Uterus (tissue), 4 donors: ENCODE measurements at places on chromosomes 3 and 15. TPM values are rescaled to one million over a fixed set of nuclear protein-coding genes. Genes with fewer than 3 reads are reported as not detected.

DNA sequence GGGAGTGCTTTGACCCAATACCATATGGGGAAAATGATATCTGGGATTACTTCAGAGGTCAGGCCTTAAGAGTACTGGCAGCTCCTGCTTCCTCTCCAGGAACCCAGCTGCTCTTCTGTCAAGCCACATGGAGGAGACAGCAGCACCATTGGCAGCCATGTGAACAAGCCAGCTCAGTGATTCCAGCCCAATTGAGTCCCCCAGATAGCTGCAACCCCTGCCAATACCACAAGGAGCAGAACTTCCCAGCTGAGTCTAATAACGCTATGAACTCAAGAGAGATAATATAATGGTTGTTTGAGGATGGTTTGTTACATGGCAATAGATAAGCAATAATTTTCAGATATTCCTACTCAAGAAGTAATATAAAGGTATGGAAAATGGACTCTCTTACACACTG, 126.8 kb upstream of the CPNE4 start:
- no peaks in the 10 kb centered on the region for H3K27me3 ChIP-seq
- DNase-seq, result no peak
- H3K36me3 ChIP-seq, result no peaks in the 10 kb centered on the region
- no peak overlapping the region for H3K27ac ChIP-seq
- H3K4me1 ChIP-seq, result no peaks in the 10 kb centered on the region
- H3K4me3 ChIP-seq, result no peak overlapping the region

The TOPAZ1 gene
- not detected for total RNA-seq

DNA sequence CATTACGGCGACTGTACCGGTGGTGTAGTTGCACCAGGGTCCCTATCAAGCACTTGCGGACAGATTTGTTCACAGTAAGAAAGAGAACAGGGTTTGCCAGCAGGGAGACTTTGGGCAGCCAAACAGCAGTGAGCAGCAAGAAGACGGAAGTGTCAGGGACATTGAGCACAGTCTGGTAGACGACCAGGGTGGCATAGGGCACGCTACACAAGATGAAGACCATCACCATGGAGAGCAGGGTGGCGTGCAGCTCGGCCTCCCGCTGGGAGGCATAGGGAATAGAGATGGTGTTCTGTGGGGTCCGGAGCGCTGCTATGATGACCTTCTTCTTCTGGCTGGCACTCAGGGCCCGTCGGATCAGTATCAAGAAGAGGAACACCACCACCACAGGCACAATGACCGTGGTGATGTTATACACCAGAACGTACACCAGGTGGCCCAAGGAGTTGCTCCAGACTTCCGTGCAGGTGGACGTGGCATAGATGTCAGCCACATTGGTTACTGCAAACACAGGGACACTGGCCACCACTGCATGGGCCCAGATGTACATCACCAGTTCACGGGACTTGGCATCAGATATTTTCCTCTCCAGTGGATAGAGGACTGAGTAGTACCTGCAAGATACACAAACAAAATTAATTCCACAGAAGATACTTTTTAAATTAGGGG, 19.1 kb upstream of the FSIP1 start:
- H3K27ac ChIP-seq, result no peak overlapping the region
- H3K4me3 ChIP-seq, result no peak overlapping the region
- H3K4me1 ChIP-seq, result no peaks in the 10 kb centered on the region
- no peaks in the 10 kb centered on the region for H3K27me3 ChIP-seq
- no peaks in the 10 kb centered on the region for H3K36me3 ChIP-seq

GRCh38 chr3:184651904-184652303, 60.0 kb downstream of the MAGEF1 start:
- no peaks in the 10 kb centered on the region for H3K27me3 ChIP-seq
- no peak overlapping the region for H3K4me3 ChIP-seq
- DNase-seq, result no peak
- H3K36me3 ChIP-seq, result no peaks in the 10 kb centered on the region
- no peak overlapping the region for H3K27ac ChIP-seq

The CMC1 gene
- 2.0 TPM for total RNA-seq

GRCh38 chr3:59756934-59757333, 707.1 kb upstream of the CFAP20DC start:
- H3K27ac ChIP-seq, result no peak overlapping the region
- no peak overlapping the region for H3K4me3 ChIP-seq
- DNase-seq, result no peak
- H3K27me3 ChIP-seq, result no peaks in the 10 kb centered on the region

DNA sequence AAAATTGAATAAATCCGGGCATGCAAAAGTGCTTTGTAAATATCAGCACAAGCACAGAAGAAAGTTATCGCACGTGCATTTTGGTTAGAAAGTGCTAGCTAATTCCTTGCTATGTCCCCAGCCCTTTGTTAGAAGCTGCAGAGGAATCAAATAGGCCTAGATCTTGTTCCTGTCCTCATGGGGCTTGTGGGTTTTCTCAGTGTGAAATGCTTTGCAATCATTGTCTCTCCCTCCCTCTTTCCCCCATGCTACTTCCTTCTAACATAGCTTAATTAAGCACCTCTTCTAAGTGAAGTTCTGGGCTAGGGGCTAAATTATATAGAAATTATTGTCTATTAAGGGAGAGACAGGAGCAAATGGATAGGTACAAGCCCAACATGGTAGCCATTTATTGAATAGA, 271.7 kb downstream of the RPLP1 start:
- DNase-seq, result no peak
- no peaks in the 10 kb centered on the region for H3K4me1 ChIP-seq
- no peak overlapping the region for H3K4me3 ChIP-seq
- H3K27me3 ChIP-seq, result no peaks in the 10 kb centered on the region

DNA sequence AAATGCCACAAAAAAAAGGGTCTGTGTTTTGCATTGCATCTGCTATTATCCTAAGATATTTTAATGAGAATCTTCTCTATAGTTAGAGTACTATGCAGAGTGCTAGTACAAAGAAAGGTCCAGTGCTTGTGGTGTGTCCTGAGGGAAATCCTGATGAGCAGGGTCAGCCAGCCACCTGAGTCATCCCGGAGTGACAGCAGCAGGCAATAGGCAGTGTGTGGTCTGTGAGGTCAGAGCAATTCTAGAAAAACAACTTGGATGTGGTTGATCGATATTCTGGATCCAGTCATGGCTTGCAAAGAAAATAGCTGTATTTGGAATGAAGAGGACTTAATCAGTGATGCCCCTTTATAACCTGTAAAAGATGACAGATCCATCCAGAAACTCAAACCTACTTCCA, 119.2 kb downstream of the CTNNB1 start:
- H3K27ac ChIP-seq, result no peak overlapping the region
- H3K27me3 ChIP-seq, result no peaks in the 10 kb centered on the region
- H3K4me1 ChIP-seq, result no peaks in the 10 kb centered on the region
- DNase-seq, result no peak

DNA sequence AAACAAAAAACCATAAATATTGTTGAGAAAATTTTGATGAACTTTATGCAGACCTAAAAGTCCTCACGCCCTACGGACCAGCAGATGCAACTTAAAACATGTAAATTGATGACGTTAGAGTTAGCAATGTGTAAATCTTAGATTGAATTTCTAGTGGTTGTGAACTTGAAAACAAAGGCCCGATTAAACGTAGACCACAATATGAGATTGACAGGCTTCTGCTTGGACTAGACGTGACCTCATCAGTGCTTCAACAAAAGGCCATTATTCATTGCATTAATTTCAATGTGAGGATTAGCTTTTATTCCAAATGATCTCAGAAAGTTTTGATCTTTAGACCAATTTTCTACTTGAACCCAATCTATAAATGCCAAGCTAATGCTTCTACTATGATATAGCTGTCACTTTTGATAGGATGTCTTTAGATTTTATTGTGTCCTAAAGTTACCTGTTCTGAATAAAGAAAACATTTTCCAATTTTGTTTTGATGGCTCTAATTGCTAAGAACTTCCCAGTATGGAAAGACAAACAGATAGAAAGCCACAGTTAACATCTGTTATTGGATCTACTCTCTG, 55.4 kb upstream of the SPPL2A start:
- no peaks in the 10 kb centered on the region for H3K27me3 ChIP-seq
- no peak for DNase-seq
- H3K4me1 ChIP-seq, result no peaks in the 10 kb centered on the region
- no peak overlapping the region for H3K27ac ChIP-seq
- no peaks in the 10 kb centered on the region for H3K36me3 ChIP-seq

GRCh38 chr15:63791228-63791627, 42.5 kb downstream of the HERC1 start:
- no peak for DNase-seq
- H3K27ac ChIP-seq, result no peak overlapping the region
- H3K36me3 ChIP-seq, result peaks cover 3% of the 10 kb centered on the region

DNA sequence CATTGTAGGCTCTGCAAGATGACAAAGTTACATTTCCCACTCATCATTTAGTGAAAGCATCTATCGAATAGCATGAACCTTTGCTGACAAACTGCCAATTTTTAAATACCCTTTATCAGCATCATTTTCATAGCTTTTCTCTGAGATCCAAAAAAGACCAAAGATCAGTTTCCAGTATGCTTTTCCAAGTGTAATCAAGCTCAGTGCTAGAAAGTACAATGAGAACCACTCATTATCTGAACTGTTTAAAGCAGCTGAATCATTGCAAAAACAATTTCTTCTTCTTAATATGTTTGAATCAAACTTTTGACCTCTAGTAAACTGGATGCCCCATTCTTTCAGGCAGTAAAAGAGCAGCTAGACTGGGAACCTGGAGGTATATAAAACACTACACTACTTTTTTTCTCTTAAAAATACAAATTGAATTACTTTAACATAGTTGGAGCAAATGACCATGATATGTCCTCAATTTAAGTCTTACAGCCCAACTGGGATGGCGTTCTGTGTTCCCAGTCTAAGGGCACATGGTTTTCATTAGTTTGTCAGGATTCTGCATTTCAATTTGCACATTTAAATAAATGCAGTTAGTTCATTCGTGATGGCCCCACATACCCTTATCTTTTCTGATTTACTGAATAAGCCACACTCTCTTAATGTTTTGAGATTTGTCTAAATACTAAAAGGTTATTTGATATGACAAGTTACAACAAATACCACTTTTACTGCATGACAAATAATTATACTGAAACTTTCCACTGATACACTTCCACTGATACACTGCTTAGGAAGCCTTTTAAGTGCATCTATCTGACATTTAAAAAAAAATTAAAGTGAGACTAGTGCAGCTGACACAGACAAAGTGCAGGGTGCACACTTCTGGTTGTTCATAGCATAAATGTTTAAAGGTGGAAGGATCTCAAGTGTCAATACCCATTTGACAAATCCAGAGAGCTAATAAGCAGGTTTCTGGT, 146.0 kb upstream of the FRMD4B start:
- no peaks in the 10 kb centered on the region for H3K27me3 ChIP-seq
- H3K4me3 ChIP-seq, result no peak overlapping the region
- no peak for DNase-seq
- no peaks in the 10 kb centered on the region for H3K4me1 ChIP-seq
- no peaks in the 10 kb centered on the region for H3K36me3 ChIP-seq

DNA sequence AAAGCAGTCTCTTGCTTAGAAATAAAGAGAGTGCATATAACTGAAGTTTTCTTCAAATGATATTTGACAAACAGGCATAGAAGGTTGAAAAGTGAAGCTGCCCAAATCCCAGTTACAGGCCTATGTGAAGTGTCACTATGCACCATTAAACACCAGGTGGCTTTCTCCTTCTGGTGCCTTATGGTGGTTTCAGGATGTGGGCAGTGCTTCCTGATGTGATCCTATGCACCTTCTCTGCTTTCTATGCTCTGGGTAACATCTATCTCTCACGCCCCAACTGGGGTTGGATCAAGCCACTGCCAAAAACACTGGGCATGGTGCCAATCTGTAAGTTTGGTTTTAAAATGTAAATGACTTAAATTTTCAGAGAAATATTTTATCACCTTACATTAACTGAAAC, 744.7 kb downstream of the TUSC7 start:
- no peak for DNase-seq
- H3K27me3 ChIP-seq, result no peaks in the 10 kb centered on the region
- no peaks in the 10 kb centered on the region for H3K36me3 ChIP-seq

DNA sequence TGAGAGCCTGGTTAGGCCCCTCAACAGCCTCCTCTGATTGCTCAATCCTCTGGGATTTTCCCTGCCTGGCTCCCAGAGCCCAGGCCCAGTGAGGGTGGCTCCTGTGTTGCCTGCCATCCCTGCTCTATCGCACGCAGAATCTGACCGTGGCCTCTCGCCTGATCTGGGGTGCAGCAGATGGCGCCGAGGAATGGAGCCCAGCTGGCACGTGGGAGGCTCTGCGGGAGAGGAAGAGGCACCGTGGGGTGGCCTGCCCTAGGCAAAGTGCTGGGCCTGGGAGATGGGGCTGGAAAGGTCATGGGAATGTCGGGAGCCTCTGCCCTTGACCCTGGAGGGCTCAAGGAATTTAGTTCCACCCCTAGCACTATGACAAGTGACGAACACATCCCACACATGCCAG, 10.3 kb downstream of the SV2B start:
- H3K36me3 ChIP-seq, result no peaks in the 10 kb centered on the region
- H3K27me3 ChIP-seq, result no peaks in the 10 kb centered on the region
- no peak for DNase-seq
- no peak overlapping the region for H3K27ac ChIP-seq
- H3K4me1 ChIP-seq, result no peaks in the 10 kb centered on the region

The ROPN1B gene
- 0.70 TPM for total RNA-seq

DNA sequence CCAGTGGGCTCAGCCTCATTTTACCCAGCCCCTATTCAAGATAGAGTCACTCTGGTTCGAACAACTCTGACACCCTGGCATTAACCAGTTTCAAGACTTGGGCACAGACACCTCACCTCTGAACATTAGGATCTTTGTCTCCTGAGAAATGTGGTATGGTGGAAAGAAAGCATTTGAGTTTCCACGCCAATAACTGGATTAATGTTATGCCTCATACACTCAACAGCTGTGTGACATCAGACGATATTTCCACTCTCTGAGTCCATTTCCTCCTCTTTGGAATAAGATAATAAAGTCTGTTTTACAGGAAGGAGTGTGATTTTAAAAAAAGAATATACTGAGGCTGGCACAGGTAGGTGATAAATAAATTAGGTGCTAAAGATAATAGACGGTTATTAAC, 121.3 kb upstream of the CHL1 start:
- peak overlapping the region; percentile 57 for H3K27ac ChIP-seq
- DNase-seq, result no peak
- H3K36me3 ChIP-seq, result no peaks in the 10 kb centered on the region
- H3K27me3 ChIP-seq, result no peaks in the 10 kb centered on the region

DNA sequence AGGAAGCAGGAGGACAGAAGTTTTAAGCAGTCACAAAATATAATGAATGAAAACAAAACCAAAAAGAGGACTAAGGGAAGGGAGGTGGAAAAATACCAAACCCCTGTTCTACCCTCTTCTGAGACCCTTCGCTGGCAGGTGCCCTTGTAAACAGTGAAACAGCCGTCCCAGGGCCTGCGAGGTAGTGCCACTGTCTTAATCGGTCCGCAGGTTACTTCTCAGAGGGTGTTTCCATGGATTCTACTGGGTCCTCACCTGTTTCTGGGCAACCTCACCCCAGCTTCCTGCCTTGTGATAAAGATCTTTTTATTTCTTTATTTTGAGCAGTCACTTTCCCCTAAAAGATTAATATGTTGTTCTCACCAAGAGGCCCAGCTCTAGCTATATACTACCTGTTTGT, 65.3 kb downstream of the SLC30A4 start:
- H3K27me3 ChIP-seq, result no peaks in the 10 kb centered on the region
- no peak for DNase-seq
- H3K27ac ChIP-seq, result peak overlapping the region; percentile 95
